ENCODE measurements at places on chromosomes 3 and 15.

GRCh38 chr3:61725851-61726333 lies 164.5 kb downstream of the PTPRG start:
- DNase-seq, result peak; percentile 71

GRCh38 chr3:101061312-101061711 lies 68.1 kb upstream of the ABI3BP start:
- no peak for DNase-seq

GRCh38 chr3:110732420-110732819 lies 339.2 kb upstream of the NECTIN3 start:
- no peak for DNase-seq

- no peak for DNase-seq
Measured at GRCh38 chr15:33837294-33837693, 131.0 kb upstream of the CHRM5 start.

GRCh38 chr3:66555214-66555844 lies 54.5 kb upstream of the LRIG1 start:
- peak; percentile 29 for DNase-seq

DNA sequence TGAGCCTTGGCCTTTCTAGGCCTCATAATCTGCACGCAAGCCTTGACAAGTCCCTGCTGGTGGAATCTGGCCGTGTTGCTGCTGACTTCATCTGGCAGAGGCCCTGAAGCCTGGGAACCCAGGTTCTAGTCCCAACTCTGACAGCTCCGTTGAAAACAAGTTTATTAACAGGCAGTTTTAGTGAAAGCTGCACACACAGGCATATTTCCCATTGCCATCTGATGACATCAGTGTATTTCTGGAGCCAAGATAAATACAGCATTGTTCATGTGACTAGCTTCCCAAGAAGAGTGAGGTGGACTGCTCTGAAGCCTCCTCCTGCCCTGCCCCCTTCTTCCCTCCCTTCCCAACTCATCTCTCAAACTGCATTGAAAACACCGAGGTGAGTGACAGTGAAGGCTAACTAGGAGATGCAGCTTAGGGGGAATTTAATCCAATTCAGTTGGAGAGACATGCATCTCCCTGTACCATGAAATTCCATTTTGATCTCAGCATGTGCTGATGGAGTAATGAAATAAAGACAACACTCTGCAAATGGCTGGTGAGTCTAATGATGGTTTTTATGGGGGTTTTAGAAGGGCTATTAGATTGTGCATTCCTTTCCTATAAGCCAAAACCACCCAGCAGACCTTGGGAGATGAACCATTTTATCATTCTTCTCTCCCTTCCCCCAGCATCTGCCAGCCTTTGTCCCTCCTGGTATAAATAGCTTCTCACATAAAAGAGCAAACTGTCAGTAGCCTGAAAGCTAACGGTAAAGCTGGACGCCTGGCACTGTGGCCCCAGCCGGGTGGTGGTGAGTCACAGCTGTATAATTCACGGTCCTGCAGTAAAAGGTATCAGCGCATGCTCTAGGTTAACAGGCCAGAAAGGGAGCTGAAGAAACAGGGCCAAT lies 38.0 kb downstream of the PRICKLE2 start:
- DNase-seq, result peak; percentile 99

- no peak for DNase-seq
Measured at GRCh38 chr3:128498901-128499530, 6.0 kb upstream of the GATA2 start.

- peak; percentile 82 for DNase-seq
Measured at GRCh38 chr15:60396958-60397771, 621 bp downstream of the ANXA2 start.

GRCh38 chr15:77097921-77098320 lies 27.0 kb upstream of the TSPAN3 start:
- DNase-seq, result no peak

GRCh38 chr3:47877290-47877689 lies 74.4 kb downstream of the DHX30 start:
- peak; percentile 21 for DNase-seq

DNA sequence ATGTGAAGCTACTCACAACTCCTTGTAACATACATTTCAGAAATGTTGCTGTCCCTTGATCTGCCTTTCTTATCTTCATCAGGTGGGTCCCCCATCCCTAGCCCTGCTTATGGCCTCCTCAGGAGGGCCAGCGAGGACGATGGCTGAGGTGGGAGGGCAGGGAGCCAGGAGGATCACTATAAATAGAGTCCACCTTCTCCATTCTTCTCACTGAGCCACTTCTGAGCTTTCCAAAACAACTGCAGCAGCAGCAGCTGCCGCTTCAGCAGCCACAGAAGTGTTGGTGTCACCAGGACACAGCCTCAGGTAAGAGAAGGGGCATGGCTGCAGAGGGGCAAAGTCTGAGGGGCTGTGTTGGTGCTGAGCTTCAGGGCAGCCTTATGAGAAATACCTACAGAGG lies 53.5 kb downstream of the ANAPC13 start:
- no peak for DNase-seq

DNA sequence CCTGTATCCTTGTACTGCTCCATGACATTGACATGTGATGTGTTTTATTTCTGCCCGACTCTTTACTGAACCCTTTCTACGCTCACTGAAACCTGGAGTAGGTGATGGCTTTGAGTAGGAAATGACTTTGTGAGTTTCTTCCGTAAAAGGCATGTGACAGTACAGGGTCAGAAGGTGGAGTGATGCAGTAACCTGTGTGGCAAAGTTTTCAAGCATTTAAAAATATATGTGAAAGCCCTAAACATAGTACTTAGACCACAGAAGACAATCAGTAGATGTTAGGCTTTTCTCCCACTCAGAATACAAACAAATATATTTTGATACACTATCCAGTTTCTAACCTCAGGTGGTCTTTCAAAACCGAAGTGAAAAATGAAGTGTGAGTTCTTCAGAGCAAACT lies 31.3 kb upstream of the SACM1L start:
- no peak for DNase-seq

DNA sequence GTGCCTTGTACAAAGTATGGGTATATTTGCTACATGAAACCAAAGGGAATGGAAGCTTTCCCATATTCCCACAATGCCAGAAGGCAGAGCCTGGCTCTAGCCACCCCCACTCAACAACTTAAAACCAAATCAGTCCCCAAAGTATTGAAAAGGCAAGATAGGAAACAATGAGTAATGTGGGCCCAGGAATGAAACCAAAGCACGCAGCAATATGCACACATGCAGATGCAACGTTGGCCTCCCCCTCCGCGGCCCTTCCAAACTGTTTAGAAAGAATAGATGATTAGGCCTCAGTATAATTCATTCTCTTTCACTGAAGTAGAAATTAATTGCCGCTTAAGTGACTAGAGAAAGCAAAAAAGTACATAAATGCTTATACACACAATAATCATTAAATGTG lies 59.1 kb downstream of the THRB start:
- DNase-seq, result no peak

DNA sequence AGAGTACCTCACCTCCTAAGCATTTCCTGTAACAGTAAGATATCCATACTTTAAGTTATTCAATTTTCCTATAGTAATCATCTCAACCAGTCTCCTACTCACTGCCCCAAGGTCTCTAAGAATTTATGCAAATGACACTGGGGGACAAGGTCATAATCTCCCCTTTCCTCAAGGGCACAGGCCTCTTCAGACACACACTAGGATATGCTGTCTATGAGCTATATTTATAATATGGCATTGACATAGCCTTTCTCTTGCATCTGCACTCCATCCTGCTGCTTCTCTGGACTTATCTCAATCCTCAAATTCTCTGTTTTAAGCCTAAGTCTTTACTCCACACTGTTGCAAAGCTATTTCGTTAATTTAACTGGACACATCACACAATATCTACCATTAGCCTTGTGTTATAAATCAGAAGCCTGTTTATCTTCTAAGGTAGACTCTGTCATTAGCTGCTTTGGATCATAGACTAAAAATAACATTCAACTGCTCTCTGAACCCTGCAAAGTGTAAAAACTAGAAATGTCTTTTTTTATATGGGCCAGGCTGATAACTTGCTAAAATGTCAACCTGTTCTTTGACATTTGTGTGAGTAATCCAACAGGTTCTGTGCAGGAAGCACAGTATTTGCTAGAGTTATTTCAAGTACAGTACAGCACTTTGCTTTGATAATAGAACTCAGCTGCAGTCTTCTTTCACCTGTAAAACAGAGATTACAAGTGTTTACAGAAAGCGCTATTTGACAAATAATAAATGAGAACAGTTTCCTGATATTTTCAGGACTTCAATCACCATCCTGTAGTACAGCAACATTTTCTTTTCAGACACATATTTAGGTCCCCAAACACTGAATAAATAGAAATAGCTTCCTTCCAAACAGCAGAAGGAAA lies 17.8 kb upstream of the SEC62 start:
- DNase-seq, result no peak

- peak; percentile 26 for DNase-seq
Measured at GRCh38 chr3:5160940-5161858, 26.3 kb upstream of the EDEM1 start.

- DNase-seq, result no peak
Measured at GRCh38 chr15:74906067-74906449, 593 bp downstream of the FAM219B start.

GRCh38 chr15:35150361-35150760 lies 65.3 kb upstream of the NANOGP8 start:
- DNase-seq, result no peak

DNA sequence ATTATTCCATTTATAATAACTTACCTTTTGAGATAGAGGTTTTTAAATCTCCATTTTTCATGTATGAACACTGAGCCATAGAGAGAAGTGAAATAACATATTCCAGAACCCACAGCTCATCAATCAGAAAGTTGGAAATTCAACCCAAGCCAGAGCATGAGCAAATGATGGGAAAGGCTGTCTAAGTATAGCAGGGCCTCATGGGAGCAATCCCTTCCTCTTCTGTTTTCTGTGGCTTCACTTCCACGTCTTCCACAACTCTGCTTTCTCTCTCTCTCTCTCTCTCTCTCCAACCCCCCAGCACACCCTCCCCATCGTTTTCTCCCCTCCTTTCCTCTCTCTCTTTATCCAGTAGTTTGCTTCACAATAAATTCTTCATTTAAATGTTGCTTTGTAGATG lies 14.8 kb upstream of the IL1RAP start:
- no peak for DNase-seq

DNA sequence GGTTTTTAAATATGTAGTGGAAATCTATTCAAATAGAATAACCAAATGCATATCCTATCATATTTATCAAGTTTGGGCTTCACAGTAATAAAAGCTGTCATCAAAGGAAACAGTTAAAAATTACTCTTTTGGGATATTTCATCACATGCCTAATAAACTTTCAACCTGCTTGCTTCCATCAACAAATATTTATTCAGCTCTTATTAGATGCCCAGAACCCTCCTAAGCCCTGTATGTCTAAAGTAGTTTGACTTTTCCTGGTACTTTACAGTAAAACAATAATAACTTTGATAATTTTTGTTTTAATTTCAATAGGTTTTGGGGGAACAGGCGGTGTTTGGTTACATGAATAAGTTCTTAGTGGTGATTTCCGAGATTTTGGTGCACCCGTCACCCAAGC lies 37.5 kb upstream of the RARB start:
- DNase-seq, result no peak

DNA sequence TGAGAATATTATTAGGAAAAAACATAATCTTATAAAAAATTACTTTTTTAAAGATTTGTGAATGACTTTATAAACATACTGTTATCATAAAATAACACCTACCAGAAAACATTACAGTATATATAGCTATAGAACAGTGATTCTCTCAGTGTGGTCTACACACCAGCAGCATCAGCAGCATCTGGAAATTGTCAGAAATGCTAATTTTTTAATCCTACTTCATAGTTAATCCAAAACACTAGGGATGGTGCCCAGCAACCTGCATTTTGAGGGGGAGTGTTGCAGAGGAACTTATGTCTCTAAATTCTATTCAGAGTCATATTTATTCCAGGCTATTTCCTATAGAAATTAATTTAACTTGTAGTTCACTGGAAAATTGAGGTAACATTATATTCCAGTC lies 1107.8 kb downstream of the IGSF11 start:
- no peak for DNase-seq

GRCh38 chr3:154061001-154061370 lies 60.2 kb upstream of the ARHGEF26 start:
- no peak for DNase-seq

GRCh38 chr3:162217647-162218046 lies 721.0 kb downstream of the OTOL1 start:
- peak; percentile 7 for DNase-seq

- no peak for DNase-seq
Measured at GRCh38 chr15:74024687-74025086, 30.2 kb downstream of the PML start.

DNA sequence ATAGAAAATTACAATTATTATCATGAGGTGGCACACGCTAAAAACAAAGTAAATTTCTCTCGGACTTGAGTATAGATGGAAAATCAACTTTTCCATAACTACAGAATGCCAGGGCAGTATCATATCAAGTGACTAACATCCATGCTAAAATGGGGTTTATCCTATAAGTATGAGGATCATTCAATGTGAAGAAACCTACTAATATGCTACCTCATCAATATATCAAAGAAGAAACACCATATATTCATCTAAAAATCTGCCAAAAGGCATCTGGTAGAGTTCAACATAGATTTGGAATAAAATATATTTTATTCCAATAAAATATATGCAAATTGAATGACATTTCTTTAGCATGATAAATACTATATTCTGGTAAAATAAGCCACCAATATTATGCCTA lies 894.4 kb downstream of the MCTP2 start:
- DNase-seq, result no peak

DNA sequence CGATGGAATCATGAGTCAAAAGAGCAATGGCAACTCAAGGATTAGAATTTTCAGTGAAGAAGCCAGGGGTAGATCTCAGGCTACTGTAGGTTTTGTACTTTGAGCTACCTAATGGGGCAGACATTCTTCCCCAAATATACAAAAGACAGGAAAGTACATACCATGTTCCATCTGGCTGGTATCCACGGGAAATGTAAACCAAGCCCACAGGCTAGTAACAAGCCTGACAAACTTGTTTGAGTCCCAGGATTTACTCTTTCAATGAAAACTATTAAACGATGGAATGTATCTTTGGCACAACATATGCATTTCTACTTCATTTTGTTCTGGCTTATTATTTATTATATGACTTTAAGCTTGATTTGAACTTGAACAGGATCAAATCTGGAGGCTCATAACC lies 44.2 kb upstream of the GOLIM4 start:
- DNase-seq, result no peak

DNA sequence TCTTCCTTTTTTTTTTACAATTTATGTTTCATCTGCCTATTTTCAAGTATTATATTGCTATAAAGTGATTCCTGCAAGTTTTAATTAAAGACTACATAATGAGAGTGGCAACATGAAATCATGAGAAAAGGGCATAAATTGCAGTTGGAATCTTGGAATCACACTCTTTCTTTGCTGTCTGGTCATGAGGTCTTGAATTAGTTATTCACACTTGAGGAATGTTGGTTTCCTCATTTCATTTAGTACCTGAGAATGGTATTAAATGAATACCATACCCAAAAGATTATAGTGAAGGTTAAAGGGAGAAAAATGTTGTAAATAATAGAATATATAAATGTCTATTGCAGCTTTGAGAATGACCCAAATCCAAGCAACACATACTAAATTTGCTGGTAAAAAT lies 25.8 kb upstream of the CNTN3 start:
- DNase-seq, result peak; percentile 15

GRCh38 chr3:127674101-127674721 lies 1.5 kb downstream of the ABTB1 start:
- no peak for DNase-seq

- DNase-seq, result no peak
Measured at GRCh38 chr3:30638685-30639412, 32.4 kb downstream of the TGFBR2 start.

- DNase-seq, result no peak
Measured at GRCh38 chr3:116139641-116140040, 305.6 kb downstream of the LSAMP start.

- DNase-seq, result no peak
Measured at GRCh38 chr3:128253150-128253549, 99.9 kb downstream of the EEFSEC start.

All from fibroblast of skin of scalp (primary cell).